Endothelial cell of umbilical vein (primary cell): ENCODE measurements at places on chromosomes 7 and 10. TPM values are rescaled to one million over a fixed set of nuclear protein-coding genes. Genes with fewer than 3 reads are reported as not detected.

The AKR1C4 gene
- total RNA-seq, result not detected in 2 replicates

The SEMA4G gene
- 6.0 and 6.7 TPM in 2 replicates for total RNA-seq

The LRRC61 gene
- total RNA-seq, result 0.39 TPM in 1 of 2 replicates, not detected in the other

The WASHC2A gene
- 45.1 and 50.1 TPM in 2 replicates for total RNA-seq

The GPR158 gene
- total RNA-seq, result not detected in 2 replicates

The SPDYE6 gene
- total RNA-seq, result not detected in 2 replicates

The WASHC2C gene
- 43.3 and 48.6 TPM in 2 replicates for total RNA-seq

The ATP6V0A4 gene
- 0.24 TPM in 1 of 2 replicates, not detected in the other for total RNA-seq

The ACSM6 gene
- not detected in 2 replicates for total RNA-seq

The FAM25C gene
- not detected in 2 replicates for total RNA-seq

The PILRA gene
- 0.53 and 1.3 TPM in 2 replicates for total RNA-seq
